ENCODE measurements at places on chromosomes 4 and X. TPM values are rescaled to one million over a fixed set of nuclear protein-coding genes. Genes with fewer than 3 reads are reported as not detected.

CFAP47 gene
- not detected for total RNA-seq

DNA sequence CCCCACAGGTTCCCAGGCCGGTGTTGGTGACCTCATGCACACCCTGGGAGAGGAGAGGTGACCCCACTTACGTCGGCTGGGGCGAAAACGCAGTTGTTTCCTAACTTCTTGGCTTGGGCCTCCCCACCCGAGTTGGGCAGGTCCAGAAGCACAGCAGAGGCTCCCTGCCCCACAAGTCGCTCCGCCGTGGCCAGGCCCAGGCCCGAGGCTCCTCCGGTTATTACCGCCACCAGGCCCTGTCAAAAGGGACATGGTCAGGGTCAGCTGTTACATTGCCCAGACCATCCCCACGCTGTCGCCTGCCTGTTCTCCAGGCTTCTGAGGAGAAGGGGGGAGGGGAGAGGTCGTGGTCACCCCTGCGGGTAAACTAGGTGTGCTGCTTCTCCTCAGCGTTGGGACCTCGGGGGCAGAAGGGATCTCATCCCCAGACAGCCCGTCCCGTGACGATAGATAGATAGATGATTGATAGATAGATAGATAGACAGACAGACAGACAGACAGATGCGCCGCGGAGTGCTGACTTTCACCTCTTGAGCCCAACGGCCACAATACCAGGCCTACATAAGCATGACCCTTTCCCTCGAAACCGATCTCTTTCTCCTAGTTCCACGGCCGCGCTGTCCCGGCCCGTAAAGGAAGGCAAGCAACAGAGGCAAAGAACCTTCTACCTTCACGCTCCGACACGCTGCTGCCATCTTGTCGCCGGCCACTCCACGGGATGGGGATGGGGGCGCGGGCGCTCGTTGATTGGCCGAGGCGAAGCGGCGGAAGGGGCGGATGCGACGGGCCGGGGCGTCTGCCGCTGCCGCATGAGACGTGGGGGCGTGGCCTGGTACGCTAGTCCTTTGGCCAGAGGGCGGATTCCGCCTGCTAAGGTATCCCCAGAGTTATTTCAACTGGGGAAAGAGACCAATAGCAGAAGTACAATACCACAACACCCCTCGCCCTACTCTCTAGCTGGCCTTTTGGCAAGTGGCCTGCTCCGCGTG lies at the start of gene HSD17B10:
Gene HSD17B10, minus strand, starts transcription at position 720 of the 989 bp plus-strand sequence. Its CDS starts 25 bp downstream, at position 695.
- DNase-seq: peak; percentile 94

C4orf51 gene
- not detected for total RNA-seq

- no peak for DNase-seq
These were observed 24.1 kb upstream of the TMEM271 start for GRCh38 chr4:600166-600565.

ZCCHC18 gene
- total RNA-seq: 1.4 TPM

LIMCH1 gene
- 17.4 TPM for total RNA-seq

- DNase-seq: no peak
These were observed 82.4 kb upstream of the CLCN4 start for GRCh38 chrX:10074241-10074941.

DNA sequence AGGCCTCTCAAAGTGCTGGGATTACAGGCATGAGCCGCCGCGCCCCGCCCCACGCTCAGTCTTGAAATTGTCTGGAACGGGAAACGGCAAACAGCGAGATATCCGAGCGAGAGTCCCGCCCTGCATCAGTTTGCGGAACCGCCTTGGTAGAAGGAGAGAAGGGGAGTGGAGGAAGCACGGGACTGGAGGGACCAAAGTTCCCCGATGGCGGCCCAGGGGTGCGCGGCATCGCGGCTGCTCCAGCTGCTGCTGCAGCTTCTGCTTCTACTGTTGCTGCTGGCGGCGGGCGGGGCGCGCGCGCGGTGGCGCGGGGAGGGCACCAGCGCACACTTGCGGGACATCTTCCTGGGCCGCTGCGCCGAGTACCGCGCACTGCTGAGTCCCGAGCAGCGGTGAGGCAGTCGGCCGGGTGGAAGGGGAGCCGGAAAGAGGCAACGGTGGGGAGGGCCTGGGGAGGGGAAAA lies at the start of gene BST1:
Gene BST1, plus strand, starts transcription at position 125 of the 463 bp plus-strand sequence. Its CDS starts 80 bp downstream, at position 205.
- DNase-seq: peak; percentile 74

GRCh38 chrX:44032479-44032878 lies 59.3 kb upstream of the NDP start:
- no peak for DNase-seq

FHDC1 gene
- total RNA-seq: 0.25 TPM

DNA sequence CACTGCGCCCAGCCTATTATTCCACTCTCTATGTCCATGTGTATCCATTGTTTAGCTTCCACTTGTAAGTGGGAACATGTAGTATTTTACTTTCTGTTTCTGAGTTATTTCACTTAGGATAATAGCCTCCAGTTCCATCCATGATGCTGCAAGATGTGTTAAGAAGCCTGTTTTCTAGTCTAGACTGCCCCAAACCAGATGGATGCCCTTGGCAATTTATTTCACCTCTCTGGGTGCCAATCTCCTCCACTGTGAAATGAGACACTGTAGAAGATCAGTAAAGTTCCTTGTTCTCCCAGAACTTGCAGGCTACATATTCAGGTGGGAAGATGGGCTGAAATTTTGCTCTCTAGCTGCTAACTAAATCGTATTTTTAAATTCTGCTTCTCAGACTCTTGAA lies 72.8 kb downstream of the TSPAN5 start:
- no peak for DNase-seq

DNA sequence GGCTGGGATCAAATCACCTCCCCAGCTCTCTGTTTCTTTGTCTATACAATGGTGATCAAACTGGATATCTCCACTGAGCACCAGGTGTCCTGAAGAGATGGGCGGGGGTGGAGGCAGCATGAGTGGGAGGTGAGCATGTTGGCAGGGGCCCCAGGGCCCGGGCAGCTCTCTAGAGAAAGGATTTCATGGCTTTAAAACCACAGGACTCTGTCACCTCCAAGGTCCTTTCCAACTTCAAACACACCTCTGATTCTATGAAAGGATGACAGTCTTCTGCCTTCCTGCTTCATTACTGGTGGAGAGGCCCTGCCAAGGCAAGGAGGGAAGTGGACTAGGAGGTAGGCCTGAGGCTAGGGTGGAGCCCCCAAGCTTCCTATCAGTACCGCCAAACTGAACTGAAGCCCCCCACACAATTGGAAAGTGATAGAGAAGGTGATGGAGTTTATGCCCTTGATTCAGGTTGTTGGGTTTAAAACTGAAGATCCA lies 38.6 kb downstream of the TRIM2 start:
- DNase-seq: no peak

GRCh38 chr4:122616915-122617596 lies 3.8 kb downstream of the IL21 start:
- DNase-seq: no peak

MBNL3 gene
- 8.7 TPM for total RNA-seq

GRCh38 chrX:57643698-57644097 lies 36.4 kb downstream of the NLRP2B start:
- DNase-seq: no peak

- no peak for DNase-seq
These were observed 1084.2 kb upstream of the TENM3 start for GRCh38 chr4:181158971-181159370.

- DNase-seq: no peak
These were observed 7.5 kb upstream of the SLC39A8 start for GRCh38 chr4:102352781-102353180.

FDCSP gene
- not detected for total RNA-seq

GRCh38 chrX:154396973-154397887 lies 947 bp upstream of the RPL10 start:
- DNase-seq: peak; percentile 81

GRCh38 chr4:23952258-23952657 lies 62.4 kb upstream of the PPARGC1A start:
- DNase-seq: no peak

POF1B gene
- not detected for total RNA-seq

DNA sequence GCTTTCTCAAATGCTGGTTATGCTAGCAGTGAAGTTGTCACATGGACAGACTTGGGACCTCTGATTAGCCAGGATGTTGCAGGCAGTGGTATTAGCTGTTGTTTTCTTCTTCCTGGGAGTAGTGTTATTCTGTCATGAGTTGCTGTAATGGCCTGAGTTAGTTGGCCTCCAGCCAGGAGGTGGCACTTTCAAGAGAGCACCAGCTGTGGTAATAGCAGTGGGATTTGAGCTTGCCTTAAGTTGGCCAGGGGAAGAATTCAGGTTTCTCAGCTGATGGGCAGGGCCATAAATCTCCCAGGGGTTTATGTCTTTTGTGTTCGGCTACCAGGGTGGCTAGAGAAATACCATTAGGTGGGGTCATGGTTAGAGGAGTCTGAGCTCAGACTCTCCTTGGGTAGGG lies 132.6 kb downstream of the GLUD2 start:
- DNase-seq: no peak

DNA sequence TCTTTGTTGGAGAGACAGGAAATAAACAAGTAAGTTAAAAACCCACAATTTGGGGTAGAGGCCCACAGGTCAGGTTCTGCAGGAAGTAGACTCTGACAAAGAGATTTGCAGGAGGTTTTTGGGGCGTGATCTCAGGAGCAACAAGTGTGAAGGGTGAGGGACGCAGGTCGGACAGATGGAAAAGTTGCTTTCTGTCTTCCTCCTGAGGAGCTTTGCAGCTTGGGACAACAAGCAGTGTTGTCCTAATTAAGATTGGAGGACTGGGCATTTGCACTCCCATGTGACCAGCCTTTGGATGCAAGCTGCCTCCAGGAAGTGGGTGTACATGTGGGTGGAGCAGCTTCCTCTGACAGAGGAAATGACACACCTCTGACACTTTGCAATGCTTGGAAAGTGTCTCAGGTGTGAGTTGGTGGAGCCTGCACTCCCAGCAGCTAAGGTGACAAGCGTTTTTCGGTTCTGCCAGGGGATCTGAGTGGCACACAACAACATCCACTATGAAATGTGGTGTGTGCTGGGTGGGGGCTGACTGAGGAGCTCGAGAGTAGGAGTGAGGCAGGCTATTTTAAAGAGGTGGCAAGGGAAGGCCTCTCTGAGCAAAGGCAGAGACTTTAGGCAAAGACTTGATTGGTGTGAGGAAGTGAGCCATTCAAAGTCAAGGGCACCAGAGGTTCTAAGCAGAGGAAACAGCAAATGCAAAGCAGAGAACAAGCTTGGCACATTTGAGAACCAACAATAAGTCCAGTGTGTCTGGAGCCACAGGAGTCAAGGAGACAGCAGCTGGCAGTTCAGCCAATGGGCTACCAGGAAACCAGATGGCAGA lies 339.8 kb upstream of the GATB start:
- no peak for DNase-seq

SH3D19 gene
- total RNA-seq: 48.2 TPM

UCHL1 gene
- 443 TPM for total RNA-seq

TAPT1 gene
- 16.8 TPM for total RNA-seq

DNA sequence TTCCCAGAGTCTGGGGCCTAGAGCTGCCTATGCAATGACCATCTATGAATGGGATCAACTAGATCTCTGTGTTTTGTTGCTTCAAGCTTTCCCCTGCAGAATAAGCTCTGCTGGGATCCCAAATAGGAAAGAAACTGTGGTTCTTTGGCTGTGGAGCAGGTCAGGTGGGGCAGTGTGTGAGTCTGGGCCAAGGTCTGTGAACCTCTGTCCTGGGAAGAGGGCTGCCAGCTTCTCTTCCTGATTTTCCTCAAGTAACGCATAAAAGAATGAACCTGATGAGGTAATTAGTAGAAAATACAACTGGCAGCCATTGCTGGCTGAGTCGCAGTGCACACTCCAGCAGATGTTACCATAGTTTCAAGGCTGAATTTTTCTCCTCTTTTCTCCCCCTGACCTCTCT lies 4.6 kb upstream of the PIN4 start:
- no peak for DNase-seq

XAGE5 gene
- total RNA-seq: not detected

DNA sequence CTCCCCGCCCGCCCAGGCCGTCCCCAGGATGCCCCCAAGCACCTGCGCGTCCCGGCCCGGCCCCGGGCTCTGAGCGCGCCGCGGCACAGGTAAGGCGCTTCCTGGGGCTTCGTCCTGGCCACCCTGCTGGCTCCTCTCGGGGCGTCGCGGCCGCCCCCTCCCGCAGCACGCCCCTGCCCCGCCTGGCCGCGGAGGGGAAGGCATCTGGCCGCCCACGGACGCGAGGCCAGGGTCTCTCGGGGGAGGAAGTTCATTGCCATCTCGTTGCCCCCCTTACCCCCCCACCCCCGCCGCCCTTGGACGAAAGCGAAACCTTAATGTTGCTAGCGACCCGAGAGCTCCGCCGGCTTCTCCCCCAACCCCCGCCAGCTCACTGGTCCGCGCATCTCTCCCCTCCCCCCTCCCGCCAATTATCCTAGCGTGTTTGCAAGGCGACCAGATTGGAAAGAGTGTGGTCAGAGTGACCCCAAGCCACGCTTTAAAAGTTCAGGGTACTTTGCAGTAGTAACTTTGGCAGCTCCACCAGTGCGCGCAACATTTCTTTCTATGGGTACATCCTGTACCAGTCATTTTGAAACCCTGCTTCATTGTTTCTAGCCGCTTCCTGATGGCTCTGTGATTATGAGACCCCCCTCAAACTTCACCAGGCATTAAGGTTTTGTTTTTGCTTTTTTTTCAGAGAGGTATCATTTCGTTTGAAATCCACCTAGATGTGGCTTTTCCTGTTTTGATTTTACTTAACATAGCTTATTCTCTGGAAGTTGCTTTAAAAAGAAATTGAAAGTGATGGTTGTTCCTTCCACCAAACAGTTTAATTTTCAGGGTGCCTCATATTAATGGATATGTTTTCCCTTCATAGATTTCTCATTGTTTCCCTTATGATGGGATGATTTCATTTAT lies 626 bp downstream of the TBC1D1 start:
- peak; percentile 25 for DNase-seq

DNA sequence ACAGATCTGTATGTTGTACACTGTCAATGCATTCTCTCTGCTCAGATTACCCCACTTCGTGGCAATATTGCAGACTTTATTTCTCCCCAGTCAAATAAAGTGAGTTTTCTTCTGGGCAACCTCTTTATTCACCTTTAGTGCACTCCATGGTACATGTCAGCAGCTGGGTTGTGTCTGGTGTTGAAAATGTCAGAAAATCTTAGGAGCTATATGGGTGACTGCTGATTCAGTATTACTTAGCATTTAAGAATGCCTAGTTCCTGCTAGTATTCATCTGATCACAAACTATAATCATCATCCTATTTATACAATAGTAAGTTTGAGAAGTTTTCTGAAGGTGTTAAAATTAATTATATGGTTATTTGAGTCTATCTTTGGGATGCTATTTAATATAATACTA lies 112.5 kb downstream of the CFAP299 start:
- peak; percentile 14 for DNase-seq

FAM47E gene
- not detected for total RNA-seq

Data from GM23248 (cell line).